ENCODE measurements at places on chromosomes 1 and 21.

GRCh38 chr1:23931491-23931880, 18.3 kb upstream of the CNR2 start:
- DNase-seq: no peak

GRCh38 chr1:98704474-98704873, 43.0 kb downstream of the SNX7 start:
- DNase-seq: no peak

- no peak for DNase-seq
These were observed 1092.2 kb downstream of the KCNT2 start for GRCh38 chr1:195516036-195516435.

DNA sequence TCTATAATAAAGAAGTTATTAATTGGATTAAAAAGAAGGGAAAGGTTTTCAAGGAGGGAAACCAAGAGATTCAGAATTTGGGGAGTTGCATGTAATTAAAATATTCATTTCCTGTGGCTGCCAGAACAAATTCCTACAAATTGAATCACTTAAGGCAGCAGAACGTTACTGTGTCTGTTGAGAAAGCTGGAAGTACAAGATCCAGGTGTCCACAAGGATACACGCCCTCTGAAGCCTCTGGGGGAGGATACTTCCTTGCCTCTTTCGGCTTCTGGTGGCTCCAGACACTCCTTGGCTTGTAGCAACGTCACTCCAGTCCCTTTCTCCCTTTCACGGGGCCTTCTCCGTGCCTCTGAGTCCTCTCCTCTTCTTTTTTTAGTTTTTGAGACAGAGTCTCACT, 67.9 kb downstream of the KAZN start:
- no peak for DNase-seq

GRCh38 chr1:203378556-203379245, 27.8 kb upstream of the FMOD start:
- DNase-seq: no peak

GRCh38 chr21:25942135-25942534, 207.4 kb downstream of the GABPA start:
- DNase-seq: no peak

- DNase-seq: peak; percentile 50
These were observed 31.6 kb downstream of the SOX13 start for GRCh38 chr1:204104331-204105130.

DNA sequence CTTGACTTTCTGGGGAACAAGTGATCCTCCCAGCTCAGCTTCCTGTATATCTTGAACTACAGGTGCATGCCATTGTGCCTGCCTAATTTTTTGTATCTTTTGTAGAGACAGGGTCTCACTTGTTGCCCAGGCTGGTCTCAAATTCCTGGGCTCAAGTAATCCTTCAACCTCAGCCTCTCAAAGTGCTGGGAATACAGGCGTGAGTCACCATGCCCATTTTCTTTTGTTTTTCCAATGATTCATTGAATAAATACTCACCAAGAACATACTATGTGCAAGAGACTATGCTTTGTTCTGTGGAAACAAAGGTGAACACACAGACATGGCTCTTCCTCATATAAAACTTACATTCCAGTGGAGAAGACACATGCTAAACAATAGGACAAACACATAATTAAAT, 407.8 kb upstream of the DAB1 start:
- no peak for DNase-seq

DNA sequence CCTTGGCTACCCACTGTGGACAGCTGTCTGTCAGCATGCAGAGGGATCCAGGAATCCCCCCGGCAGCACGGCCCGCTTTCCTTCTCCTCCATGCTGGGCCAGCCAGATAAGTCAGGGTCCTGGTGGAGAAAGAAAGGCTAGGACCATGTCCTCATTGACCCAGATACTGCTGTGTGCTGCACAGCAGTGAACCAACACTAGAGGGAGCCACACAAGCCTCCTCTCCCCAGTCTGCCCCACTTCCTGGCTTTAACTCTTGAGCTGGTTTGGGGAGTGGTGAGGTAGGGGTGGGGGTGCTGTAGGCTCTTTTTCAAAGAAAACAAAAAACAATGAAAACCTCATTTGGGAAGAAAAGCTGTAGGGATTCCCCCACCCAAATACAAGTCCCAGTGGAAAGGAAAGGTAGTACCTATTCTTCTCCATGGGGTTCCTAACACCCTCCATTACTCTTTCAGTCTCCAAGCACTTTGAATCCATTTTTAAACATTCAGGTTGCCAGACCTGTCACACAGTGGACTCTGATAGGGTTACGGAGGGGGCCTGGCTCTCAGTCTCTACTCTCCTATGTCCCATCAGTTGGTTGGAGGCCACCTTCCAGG, 84.9 kb upstream of the CD1D start:
- DNase-seq: peak; percentile 36

GRCh38 chr1:231563247-231563646, 34.8 kb downstream of the TSNAX start:
- no peak for DNase-seq

- DNase-seq: no peak
These were observed 25.8 kb upstream of the LPAR3 start for GRCh38 chr1:84918726-84919336.

DNA sequence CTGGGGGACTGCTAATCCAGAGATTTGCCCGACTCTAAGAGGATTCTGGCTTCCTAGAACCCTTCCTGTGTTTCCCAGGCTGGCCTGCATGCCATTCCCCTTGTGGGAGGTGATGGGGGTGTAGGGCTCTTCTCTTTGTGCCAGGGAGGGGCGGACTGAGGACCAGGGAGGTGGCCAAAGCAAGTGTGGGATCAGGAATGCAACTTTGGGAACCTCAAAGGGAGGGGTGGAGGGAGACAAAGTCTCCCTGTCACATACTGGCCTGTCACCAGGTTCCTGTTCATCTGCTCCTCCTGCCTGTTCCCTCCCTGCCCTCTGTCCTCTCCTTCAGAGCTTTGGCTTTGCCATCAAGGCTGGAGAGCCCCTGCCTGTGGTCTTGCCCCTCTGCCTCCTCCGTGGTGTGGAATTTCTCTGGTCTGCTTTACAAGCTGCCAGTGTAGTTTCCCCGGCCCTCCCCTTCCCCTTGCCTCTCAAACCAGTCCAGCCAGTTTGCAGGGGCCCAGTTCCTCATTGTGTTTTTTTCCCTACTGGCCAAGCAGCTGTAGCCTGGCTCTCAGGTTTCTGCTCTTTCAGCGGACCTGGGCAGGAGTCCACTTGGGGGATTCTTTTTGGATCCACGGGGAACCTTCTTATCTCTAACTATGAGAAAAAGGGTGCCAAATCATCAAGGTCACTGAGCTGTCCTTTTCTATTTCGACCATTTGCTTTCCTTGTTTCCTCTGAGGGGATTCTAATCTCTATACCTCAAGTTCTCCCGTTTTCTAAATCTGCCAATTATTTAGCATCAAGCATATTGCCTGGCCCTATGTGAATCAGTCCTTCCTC, 1.8 kb downstream of the CGN start:
- DNase-seq: no peak

DNA sequence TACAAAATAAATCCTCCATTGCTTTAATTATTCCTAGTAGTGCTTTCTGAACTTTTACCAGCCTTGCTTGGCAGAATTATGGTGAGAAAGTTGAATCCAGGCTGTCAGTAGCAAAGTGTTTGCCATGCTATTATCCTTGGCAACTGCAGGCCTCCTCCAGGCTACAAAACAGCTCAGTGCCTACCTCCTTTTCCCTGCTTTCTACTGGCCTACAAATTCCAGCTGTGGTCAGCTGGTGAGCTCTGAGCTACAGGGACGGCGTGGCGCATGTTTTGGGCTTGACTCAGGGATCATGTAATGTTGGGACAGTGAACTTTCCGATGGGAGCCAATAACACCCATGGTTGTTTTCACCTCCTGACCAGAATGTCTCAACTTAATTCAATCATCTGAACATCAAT, 456.1 kb upstream of the ADAMTS5 start:
- DNase-seq: no peak

DNA sequence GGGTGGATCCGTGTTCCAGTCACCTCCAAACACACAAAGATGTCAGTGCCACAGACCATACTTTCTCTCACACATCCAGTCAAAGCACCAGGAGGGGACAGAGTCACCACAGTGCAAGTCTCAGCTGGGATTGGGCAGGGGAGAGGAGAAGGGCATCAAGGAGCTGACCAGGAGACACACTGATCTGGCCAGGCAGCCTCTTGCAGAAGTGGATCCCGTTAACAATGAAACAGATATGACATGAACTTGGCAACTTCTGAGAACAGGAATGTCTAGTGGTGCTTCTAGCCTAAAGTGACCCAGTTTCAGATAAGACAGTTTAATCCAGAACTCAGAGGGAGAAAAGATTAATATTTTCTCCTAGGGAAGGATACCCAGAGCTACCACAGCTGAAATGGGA, 71.0 kb downstream of the HIVEP3 start:
- no peak for DNase-seq

DNA sequence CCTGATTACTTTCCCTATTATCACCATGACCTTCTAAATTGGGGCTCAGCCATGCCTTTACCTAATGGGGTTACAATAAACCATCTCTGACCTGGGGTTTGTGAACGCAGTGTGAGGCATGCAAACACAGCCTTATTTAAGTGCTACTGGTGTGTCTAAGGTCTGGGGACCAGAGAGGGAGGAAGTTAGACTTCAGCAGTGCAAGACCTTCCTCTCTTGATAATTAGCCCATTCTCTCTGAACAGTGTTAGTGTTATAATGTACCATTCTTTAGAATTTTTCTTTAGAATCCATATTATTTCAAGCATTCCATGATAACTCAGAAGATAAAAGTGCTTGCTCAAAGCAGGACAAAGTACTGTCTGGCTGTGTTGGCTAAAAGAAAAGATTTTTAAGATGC, 10.5 kb upstream of the LRRC8D start:
- no peak for DNase-seq
